ENCODE measurements at places on chromosomes 3 and 15.

- DNase-seq: no peak
These were observed 74.7 kb downstream of the ZNF148 start for GRCh38 chr3:125300416-125300815.

- peak; percentile 52 for DNase-seq
These were observed 52.2 kb upstream of the PCSK6 start for GRCh38 chr15:101541501-101542292.

DNA sequence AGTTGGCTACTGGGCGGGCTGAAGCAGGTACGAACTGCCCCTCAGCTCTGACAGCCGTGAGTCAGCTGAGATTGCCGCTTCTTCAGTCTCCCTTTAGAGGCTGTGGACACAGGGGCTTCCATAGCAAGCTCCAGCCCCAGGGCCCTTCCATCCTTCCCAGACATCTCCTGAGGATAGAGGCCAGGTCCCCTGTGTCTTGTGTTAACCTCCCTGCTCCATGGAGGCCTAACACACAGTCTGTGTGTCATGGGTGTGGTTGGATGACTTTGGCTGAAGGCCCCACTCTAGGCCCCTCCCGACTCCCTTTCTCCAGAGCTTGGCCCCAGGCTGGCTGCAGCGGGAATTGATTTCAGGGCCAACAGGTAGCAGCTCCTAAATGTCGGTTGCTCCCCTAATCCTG lies 116.1 kb upstream of the TLE3 start:
- DNase-seq: no peak

- DNase-seq: no peak
These were observed 169.7 kb downstream of the KCNMB2 start for GRCh38 chr3:178705925-178706324.

- DNase-seq: no peak
These were observed 109.2 kb upstream of the STT3B start for GRCh38 chr3:31423482-31423881.

GRCh38 chr15:79007066-79007465 lies 62.2 kb upstream of the CTSH start:
- DNase-seq: no peak

- no peak for DNase-seq
These were observed 141.9 kb upstream of the C2CD4B start for GRCh38 chr15:62306851-62307504.

DNA sequence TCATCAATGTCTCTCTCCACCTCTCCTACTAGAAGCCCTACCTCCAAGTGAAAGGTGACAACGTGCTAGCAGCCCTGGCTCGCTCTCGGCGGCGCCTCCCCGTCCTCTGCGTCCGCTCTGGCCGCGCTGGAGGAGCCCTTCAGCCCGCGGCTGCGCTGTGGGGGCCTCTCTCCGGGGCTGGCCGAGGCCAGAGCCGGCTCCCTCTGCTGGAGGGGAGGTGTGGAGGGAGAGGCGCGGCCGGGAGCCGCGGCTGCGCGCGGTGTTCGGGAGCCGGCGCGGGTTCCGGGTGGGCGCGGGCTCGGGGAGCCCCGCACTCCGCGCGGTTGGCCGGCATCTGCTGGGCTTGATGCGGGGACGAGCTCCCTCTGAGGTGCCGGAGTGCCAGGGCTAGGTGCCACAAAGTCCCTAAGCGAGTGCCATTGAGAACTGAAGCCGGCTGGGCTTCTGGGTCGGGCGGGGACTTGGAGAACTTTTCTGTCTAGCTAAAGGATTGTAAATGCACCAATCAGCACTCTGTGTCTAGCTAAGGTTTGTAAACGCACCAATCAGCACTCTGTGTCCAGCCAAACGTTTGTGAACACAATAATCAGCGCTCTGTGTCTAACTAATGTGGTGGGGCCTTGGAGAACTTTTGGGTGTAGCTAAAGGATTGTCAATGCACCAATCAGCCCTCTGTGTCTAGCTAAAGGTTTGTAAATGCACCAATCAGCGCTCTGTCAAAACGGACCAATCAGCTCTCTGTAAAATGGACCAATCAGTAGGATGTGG lies 84.8 kb upstream of the ARRDC4 start:
- no peak for DNase-seq

DNA sequence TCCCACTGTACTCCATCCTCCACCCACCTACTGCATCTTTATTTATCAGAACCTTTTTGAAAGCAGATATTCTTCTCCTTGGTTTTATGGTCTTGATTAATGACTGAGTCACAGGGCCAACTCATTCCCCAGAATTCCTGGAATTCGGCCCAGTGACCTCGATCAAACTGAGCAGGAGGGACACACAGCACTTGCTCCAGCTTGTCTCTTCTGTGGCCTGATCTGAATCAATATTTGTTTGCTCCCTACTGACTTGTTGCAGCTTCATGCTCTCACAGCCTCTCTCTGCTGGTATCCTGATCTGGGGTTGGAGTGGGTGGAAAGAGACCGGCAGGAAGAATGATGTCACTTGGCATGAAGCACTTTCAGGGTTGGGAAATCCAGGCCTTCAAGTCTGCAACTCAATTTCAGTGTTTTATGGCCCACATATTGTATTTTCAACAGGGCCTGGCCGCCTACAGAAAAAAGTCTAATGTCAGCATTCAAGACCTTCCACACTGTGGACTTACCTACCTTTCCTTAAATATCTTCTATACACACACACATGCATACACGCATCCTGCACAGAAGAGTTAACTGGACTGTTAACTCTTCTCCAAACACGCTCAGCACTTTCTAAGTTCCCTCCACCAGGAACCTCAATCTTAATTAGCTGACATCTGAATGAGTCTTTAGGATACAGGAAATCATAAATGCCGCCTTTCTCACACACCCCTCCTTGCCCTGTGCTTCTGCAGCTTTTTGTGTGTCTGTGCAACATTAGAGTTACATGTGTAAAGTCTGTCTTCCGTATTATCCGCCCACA lies 4.6 kb downstream of the ANXA2 start:
- DNase-seq: no peak

DNA sequence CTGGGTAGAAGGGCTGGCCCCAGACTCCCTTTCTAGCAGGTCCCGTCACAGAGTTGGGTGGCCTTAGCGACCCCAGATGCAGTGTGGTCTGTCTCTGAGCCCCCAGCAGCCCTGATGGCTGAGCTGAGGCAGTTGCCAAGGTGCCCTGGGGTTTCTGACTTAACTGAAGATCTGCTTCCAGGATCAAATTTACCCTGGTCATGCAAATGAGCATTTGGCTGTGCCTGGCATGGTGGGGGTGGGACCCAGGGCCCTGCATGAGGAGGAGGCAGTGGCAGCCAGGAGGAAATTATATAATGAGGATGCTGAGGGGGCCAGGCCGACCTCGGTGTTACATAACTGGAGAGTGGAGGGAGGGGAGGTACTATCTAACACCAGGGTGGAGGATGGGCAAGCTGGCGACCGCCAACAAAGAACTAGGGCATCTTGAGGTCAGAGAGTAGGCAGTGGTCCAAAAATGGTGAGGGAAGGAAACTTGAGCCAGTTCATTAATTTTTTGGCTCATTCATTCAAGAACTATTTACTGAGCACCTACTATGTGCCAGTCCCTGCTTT lies 16.4 kb downstream of the PLEKHO2 start:
- no peak for DNase-seq

GRCh38 chr15:72796515-72797337 lies 13.2 kb upstream of the ADPGK start:
- DNase-seq: no peak
